ENCODE measurements at places on chromosomes 1 and 21. TPM values are rescaled to one million over a fixed set of nuclear protein-coding genes. Genes with fewer than 3 reads are reported as not detected.
A peak's percentile ranks its signal among the peaks of the same experiment; 100 is the strongest.

The KCNE2 gene
- total RNA-seq: 0.69 TPM

DNA sequence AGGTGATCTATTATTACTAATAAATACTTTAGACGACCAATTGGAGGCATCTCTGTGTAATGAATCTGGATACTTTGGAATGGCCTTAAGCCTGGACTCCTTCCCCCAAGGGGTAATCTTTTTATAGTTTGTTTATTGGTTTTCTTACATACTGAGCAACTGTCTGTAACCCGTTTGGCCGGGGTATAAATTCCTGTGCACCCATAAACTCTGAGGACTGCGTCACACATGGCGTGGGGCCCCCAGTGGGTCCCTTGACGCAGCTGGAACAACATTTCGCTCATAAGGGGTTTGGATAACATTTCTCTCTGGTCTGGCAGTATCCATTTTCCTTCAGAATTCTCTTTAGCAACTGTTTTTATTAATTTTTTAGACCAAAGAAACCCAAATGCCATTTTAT, 26.5 kb downstream of the SCCPDH start:
- no peak for DNase-seq

DNA sequence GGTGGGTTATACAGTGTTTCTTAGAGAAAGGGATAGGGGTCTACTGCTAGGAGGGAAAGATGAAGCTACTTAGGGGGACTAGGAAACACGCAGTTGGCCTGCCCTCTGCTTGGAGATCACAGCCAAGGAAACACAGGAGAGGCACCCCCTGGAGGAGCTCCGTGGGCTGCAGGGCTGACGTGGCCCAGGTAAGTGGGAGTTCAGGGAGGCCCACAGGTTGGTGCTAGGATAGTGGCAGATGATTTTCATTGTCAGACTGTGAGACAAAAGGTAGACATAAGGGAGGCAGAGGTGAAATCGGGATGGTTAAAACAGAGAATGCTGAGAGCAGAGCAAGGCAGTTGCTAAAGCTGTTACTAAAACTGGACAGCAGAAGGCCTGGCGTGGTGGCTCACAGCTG, 463.0 kb downstream of the DSCAM start:
- no peak for DNase-seq

- DNase-seq: no peak
Measured at GRCh38 chr1:166822385-166822784, 16.9 kb upstream of the POGK start.

- DNase-seq: no peak
Measured at GRCh38 chr1:119286587-119287181, 81.9 kb upstream of the HAO2 start.

DNA sequence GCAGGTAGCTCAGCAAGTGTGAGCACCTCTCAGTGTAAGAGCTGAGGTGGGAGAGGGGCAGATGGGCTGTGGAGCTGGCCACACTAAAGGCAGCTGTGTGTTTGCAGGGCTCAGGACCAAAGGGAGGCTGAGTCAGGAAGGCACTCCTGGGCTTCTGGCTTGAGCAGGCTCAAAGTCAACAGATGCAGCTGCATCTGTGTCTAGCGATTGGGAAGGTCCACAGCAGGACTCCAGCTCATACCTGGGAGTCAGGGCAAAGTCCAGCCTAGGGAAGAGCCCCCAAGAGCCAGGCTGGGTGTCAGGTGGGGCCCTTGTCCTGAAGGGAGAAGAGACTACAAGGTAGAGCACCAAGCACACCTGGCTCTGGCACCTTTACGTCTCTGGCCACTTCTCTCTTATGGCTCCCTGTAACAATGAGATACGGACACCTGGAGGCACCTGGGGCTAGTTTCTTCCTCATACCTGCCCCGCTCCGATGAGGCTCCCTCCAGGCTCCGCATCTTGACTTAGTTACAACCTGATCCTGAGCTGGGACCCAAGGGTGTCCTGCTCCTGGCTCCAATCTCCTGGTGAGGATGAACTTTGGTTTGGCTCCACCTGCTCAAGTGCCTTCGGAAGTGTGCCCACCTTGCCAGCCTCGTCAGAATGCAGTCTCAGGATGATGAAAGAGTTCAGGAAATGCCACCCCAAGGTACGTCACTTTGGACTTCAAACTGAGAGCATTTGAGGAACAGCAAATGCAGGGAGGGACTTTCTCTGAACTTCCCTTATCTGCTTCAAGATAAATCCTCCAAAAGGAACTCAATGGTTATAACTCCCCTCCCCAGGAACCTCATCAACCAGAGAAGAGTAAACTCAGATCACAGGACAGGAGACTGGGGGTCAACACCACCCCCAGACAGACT, 21.5 kb upstream of the SLC2A1 start:
- no peak for DNase-seq

DNA sequence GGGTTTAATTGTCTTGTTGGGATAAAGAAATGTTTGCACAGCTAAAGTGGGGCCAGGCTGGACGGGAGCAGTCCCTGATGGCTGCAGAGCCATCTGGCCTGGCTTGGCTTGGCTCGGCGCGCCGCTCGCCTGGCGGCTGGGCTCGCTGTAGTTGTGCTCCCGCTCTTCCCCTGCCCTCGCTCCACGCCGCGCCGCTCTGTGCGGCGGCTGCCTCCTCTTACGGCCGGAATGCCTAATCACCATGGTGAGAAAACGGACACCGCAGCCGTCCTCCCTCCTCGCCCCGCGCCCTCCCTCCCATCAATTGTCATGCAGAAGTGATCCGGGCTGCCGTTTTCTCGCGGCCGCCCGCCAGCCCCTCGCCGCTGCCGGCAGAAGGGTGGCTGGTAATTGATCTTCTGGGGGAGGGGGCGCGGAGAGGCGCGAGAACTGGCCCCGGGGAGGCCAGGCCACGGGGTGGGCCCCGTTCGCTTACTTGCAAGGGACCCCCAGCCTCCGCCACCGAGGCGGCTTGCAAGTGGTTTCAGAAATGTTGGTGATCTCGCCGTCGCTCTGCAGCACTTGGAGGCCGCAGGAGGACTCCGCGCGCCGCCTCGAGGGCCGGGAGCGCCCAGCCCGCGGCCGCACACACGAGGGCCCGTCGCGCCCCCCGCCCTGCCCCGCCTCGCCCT, 12.4 kb downstream of the RNF220 start:
- DNase-seq: no peak

The SPRR1B gene
- 22.3 TPM for total RNA-seq

- DNase-seq: no peak
Measured at GRCh38 chr21:44021064-44021463, 9.0 kb downstream of the TRAPPC10 start.

The SLC45A1 gene
- 0.49 TPM for total RNA-seq

The CAPN8 gene
- total RNA-seq: 16.4 TPM

DNA sequence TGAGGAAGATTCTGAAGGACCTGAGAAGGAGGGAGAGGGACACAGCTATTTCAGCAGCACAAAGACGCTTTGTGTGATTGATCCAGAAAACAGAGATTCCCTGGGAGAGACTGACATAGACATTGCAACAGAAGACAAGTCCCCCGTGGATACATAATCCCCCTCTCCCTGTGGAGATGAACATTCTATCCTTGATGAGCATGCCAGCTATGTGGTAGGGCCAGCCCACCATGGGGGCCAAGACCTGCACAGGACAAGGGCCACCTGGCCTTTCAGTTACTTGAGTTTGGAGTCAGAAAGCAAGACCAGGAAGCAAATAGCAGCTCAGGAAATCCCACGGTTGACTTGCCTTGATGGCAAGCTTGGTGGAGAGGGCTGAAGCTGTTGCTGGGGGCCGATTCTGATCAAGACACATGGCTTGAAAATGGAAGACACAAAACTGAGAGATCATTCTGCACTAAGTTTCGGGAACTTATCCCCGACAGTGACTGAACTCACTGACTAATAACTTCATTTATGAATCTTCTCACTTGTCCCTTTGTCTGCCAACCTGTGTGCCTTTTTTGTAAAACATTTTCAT, 161.3 kb upstream of the SGIP1 start:
- DNase-seq: no peak

The FMO4 gene
- total RNA-seq: 4.5 TPM

The FAM43B gene
- 0.79 TPM for total RNA-seq

The RAB7B gene
- 17.2 TPM for total RNA-seq

The FCRL3 gene
- total RNA-seq: 0.10 TPM

DNA sequence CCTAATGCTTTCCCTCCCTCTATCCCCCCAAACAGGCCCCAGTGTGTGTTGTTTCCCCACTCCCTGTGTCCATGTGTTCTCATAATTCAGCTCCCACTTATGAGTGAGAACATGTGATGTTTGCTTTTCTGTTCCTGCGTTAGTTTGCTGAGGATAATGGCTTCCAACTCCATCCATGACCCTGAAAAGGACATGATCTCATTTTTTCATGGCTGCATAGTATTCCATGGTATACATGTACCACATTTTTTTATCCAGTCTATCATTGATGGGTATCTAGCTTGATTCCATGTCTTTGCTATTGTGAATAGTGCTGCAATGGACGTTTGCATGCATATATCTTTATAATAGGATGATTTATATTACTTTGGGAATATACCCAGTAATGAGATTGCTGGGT, 8.7 kb downstream of the PRSS38 start:
- no peak for DNase-seq

The ANXA9 gene
- 4.7 TPM for total RNA-seq

The TMPRSS3 gene
- total RNA-seq: 0.30 TPM

GRCh38 chr1:66996018-66996682, 57.8 kb downstream of the SLC35D1 start:
- peak; percentile 18 for DNase-seq

GRCh38 chr1:203127666-203128430, at the start of gene ADORA1:
ADORA1 (plus strand) TSS chr1:203127726; CDS start chr1:203128842, 1,116 bp downstream.
- no peak for DNase-seq

- DNase-seq: no peak
Measured at GRCh38 chr1:107950464-107950863, 14.5 kb downstream of the VAV3 start.

DNA sequence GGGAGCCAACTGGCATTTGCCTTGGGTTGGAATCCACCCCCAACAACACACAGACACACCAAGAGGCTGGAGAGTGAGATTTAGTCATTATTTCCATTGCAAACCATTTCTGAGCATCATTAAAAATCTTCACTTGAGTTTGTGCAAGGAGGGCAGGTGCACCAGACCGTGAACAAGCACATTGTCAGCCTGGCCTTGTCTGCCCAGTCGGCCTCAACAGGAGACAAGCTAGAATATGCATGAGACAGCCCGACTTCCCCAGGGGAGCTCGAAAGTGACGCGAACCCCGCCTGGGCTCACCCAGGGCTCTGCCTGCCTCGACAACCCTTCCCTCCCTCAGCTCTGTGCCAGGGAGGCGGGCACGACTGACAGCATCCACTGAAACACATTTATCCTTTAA, 15.4 kb upstream of the GUCA2B start:
- DNase-seq: no peak

DNA sequence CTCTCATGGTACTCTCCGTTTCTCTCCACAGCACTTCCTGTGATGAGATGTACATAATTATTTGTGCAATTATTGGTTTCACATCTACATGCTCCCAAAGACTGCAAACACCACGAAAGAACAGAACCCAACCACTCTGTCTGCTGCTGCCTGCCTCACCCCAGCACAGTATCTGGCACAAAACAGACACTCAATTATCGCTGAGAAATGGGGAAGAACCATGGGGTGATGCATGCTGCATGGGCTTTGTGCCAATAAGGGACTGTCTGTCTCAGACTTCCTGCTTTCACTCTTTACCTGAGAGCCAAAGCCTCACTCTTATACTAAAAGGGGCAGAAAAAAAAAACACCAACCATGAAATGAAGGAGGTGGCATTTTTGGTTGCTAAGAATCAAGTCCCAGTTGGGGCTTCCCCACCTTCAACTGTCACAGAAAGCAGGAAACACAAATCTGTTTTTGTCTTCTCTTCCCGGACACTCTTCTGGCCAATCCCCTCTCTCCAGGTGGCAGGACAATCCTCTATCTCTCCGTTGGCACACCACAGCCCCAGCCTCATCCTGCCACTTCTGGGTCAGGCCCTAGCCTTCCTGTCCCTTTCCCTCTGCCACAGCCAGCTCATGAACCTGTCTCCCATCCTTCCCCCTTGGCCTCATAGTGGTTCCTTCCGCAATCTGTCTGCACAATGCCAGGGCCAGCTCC, 82.0 kb downstream of the TGFBR3 start:
- no peak for DNase-seq

The SIM2 gene
- total RNA-seq: not detected

DNA sequence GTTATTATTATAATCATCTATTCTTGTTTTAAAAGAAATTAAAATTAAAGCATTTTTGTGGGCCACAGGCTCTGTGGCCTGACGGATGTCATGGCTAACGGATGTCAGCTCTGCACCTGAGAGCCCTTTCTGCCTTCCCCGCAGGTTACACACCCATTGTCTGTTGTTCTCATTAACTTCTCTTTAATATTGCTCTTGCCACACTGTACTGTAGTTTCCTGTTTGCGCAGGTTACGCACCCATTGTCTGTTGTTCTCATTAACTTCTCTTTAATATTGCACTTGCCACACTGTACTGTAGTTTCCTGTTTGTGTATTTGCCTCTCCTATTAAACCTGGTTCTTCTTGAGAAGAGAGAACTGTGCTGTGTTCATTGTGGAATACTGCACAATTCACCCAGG, 294.4 kb upstream of the PLXNA2 start:
- DNase-seq: no peak

DNA sequence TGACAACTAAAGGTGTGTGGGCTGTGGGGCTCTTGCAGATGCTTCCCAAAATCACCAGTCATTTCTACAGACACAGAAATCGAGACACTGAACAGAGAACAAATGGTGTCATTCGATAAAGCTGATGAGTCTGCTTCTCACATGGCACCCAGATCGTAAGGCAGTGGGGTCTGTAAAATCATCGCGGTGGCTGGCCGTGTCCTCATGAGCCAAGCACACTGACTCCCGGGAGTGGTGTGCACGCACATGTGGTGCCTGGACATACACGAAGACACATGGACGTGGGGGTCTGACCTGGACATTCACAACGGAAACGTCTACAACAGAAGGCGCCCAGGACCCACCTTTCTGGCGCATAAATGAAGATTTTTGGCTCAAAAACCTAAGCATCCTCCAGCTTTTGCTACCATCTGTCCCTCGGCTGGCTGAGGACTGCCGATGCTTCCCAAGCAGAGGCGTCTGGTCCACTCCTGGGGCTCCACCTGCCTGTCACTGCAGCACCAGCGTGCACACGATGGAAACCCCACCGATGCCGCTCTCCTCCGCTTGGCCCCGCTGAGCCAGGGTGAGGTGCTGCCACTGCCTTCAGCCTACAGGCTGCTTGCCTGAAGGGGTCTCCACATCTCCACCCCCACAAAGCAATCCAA, 6.8 kb downstream of the SMIM1 start:
- no peak for DNase-seq

DNA sequence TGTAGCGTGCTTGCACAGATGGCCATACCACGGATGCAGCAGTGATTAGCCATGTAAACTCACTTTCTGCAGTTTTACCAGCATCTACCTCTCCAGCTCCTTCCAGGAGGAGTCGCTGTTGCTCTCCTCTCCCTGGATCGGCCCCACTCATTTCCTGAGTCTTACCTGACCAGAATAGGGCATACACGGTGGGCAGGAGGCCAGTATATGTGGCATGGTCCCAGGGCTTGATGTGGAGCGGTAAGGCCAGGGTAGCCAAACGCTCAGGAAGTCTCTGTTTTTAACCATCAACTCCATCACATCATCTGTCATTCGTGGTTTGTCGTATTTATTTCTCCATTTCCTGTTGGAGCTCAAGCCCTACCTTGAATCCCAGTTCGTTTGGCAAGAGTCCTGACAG, 163.4 kb upstream of the USP24 start:
- DNase-seq: no peak

Measured in skin of body (tissue), 3 donors.